ENCODE measurements at places on chromosomes 11 and 22. TPM values are rescaled to one million over a fixed set of nuclear protein-coding genes. Genes with fewer than 3 reads are reported as not detected.

The LMNTD2 gene
- 1.2 TPM for polyA plus RNA-seq

The RCOR2 gene
- 1.7 TPM for polyA plus RNA-seq

The HOATZ gene
- not detected for polyA plus RNA-seq

The MOGAT2 gene
- polyA plus RNA-seq: not detected

The ARL2 gene
- 161 TPM for polyA plus RNA-seq

The OR52H1 gene
- not detected for polyA plus RNA-seq

The CRYBA4 gene
- not detected for polyA plus RNA-seq

The HSPB2 gene
- polyA plus RNA-seq: 0.11 TPM

The ANKK1 gene
- polyA plus RNA-seq: 0.96 TPM

The HEPN1 gene
- polyA plus RNA-seq: not detected

The PATE2 gene
- not detected for polyA plus RNA-seq

The PLEKHA7 gene
- polyA plus RNA-seq: 0.08 TPM

The PDE2A gene
- 1.4 TPM for polyA plus RNA-seq

The C11orf42 gene
- not detected for polyA plus RNA-seq

The TREH gene
- polyA plus RNA-seq: 0.09 TPM

The NPAS4 gene
- not detected for polyA plus RNA-seq

The GUCY1A2 gene
- polyA plus RNA-seq: not detected

The OR8G1 gene
- polyA plus RNA-seq: not detected

The OR8A1 gene
- not detected for polyA plus RNA-seq

The PLA2G3 gene
- polyA plus RNA-seq: 0.84 TPM

The ARHGEF17 gene
- polyA plus RNA-seq: 4.6 TPM

The PHLDB1 gene
- polyA plus RNA-seq: 39.6 TPM

The C22orf31 gene
- polyA plus RNA-seq: not detected

The LRRC32 gene
- polyA plus RNA-seq: 0.10 TPM

The MFRP gene
- not detected for polyA plus RNA-seq

The BTBD10 gene
- 27.4 TPM for polyA plus RNA-seq

The PRG3 gene
- polyA plus RNA-seq: not detected

The OTOG gene
- not detected for polyA plus RNA-seq

The AIFM3 gene
- 0.74 TPM for polyA plus RNA-seq

The SPI1 gene
- not detected for polyA plus RNA-seq

The ADM2 gene
- 1.4 TPM for polyA plus RNA-seq

The OR8B4 gene
- not detected for polyA plus RNA-seq

The GLYAT gene
- not detected for polyA plus RNA-seq

The PRRG4 gene
- polyA plus RNA-seq: 4.1 TPM

Data from foreskin keratinocyte (primary cell).